Hematopoietic multipotent progenitor cell treated with erythropoietin and hydrocortisone succinate and interleukin-3 and kit ligand, for 4 days (in vitro differentiated cells): ENCODE measurements at places on chromosomes 1 and 21.
A peak's percentile ranks its signal among the peaks of the same experiment; 100 is the strongest.

- no peak for DNase-seq
Measured at GRCh38 chr1:199687321-199687720, 340.2 kb upstream of the NR5A2 start.

DNA sequence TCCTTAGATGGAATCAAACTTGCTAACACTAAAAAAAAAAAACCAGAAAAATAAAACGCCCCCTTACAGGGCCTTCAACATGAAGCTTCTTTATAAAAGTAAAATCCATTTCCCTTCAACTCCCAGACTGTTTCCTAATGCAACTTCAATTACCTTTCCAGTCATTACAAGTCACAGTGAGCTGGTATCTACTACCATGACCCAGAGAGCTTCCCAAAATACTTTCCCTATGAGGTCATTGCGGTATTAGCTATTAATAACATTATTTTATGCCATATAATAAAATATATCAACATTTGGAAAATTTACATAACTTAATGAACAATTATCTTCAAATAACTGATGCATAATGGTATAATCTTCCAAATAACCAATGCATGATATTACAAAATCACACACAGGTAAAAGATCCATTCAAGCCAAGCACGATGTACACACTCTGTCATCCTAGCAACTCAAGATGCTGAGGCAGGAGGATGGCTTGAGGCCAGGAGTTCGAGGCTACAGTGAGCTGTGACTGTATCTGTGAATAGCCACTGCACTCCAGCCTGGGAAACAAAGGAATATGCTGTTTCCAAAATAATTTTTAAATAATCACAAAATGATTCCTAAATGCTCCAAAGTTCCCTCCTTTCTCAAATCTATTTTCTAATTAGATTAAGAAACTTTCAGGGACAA lies 24.1 kb downstream of the EIF4G3 start:
- DNase-seq: no peak

GRCh38 chr1:23129846-23130245 lies 38.8 kb downstream of the LUZP1 start:
- DNase-seq: no peak

GRCh38 chr1:114302821-114303220 lies 149.2 kb upstream of the SYT6 start:
- no peak for DNase-seq

- no peak for DNase-seq
Measured at GRCh38 chr1:156409439-156409838, 40.4 kb downstream of the RHBG start.

DNA sequence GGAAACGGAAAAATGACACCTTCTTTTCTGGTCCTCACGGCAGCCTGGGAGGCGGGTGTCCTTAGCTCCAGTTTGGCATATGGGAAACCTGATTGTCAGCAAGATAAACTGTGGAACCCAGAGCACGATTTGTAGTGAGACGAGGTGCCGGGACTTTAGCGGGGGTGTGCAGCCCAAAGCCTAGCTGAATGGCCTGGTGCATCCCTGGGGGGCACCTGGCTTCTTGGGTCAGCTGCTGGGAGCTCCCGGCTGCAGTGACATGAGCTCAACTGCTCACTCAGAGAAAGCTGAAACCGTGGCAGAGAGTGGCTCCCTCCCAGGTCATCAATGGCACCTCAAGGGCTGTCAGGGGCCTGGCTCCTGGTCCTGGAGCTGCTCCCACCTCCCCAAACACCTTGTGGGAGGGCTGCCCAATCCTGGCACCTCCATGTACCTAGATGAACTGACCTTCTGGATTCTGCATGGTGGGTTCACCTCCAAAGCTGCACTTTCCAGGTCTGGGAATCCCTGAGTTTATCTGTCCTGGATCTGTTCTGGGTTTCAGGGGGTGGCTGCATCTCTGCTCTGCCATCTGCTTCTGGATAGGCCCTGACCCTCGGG lies 260.5 kb downstream of the MATN1 start:
- DNase-seq: no peak

DNA sequence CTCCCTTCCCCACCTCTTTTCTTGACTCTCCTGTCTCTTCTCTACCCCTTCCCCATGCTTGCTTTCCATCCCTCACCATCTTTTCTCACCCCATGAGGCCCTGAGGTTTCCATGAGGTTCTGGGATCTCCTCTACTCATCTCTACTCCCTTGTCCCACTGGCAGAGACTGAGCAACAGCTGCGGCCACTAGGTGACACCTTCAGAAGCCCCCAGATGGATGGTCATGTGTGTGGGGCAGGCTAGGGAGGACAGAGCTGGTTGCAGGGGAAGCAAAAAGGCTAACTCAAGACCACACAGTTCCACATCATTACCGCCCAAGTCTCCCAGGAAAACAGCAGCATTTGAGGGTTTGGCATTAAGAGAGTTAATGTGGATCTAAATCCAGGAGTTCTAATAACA lies 45.0 kb downstream of the LRRN2 start:
- no peak for DNase-seq

DNA sequence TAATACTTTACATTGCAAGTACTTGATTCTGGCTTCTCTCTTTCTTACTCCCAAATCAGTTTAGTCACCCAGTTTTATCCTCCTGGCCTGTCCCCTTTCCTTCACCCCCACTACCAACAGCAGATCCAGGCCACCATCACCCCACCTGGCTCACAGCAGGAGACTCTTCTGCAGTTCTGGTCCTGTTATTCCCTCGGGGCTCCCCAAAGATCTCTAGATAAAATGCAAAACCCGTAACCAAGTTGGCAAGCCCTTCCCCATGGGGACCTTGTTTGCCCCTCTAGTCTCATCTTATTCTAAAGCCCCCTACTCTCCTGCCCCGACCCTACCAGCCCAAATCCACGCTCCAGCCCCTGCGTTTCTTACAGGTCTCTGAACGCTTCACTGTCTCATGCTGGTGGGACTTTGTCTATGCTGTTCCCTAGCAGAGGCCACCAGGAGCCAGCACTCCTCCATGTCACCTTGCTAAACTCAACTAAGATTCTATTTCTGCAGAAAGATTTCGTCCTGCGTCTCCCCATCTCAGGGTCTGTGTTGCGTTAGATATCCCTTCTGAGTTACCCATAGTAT lies 4.0 kb downstream of the ABCG1 start:
- no peak for DNase-seq

DNA sequence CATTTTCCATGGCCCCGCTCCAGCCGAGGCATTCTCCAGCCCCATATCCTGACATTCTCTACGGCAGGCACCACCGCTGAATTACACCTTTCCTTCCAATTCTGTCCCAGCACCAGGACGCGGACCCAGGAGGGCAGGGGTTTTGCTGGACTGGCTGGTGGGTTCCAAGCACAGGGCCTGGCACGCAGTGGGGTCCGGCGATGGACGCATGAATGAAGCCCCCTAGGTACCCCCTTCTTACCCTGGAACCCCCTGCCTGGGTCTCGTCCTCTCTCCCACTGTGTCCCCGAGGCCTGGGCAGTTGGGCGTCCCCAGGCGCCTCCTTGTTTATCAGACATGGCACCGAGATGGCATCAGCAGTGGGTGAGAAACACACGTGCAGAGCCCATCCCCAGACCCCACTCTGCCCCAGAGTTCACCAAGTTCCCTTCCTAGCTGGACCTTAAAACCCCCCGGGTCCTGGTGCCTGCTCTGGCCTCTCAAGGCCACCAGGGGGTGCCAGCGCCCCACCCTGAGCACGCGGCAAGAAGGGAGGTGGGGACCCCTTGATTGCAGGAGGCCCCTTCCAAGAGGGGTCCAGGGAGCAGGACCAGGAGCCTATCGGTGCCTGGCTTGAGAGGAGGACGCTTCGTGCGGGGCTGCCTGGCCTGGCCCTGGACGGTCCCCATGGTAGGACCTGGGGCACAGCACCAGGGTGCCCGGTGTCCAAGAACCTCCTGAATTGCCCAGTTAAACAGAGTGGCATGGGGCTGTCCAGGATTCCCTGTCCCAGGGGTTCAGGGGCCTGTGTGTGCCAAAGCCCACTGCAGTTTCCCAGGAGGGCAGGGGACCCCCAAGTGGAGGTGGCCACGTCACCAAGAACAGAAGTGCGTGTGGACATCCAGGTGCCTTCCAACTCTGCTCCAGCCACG lies 46.1 kb downstream of the MEGF6 start:
- peak; percentile 61 for DNase-seq

DNA sequence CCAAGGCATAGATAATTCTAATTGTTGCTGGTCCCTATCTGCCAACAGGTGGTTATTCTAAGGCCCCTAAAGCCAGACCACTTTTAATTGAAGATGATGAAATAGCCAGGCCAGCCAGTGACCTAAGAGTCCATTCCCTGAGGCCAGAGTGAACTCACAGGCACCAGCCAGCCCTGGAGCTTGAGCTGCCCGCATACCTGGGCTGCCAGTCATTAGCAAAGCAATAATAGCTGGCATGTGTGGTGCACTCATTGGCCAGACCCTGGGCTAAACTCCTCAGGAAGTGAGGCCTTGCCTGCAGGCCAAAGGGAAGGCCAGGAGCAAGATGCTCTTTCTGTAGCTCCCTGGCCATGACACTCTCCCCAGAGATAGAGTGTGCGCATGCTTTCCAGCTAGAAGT lies 180.4 kb upstream of the KLHDC7A start:
- DNase-seq: no peak

DNA sequence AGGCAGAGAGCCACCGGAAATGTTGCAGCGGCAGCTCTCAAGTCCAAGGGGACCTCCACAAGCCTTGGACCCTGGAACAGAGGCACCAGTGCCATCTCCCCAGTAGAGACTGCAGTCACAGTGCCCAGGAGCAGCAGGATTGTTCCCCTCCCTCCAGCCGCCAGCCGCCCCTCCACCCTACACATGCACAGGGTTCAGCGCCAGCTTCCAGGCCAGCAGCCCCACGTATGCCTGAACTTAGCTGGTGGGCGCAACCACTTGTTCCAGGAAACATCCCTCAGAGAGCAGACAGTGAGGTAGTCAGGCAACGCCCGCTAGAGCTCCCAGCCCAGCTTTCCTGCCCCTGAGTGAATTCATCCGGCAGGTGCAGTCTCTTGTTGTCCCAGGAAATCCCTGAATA lies 1098.1 kb upstream of the NCAM2 start:
- no peak for DNase-seq

GRCh38 chr1:15114884-15115283 lies 38.7 kb upstream of the TMEM51 start:
- DNase-seq: no peak

- no peak for DNase-seq
Measured at GRCh38 chr1:170547255-170547654, 15.3 kb downstream of the GORAB start.

GRCh38 chr1:241336335-241336734 lies 20.7 kb downstream of the RGS7 start:
- no peak for DNase-seq

- DNase-seq: peak; percentile 42
Measured at GRCh38 chr21:18443701-18444100, 40.1 kb upstream of the TMPRSS15 start.

GRCh38 chr1:174217787-174218574 lies 58.7 kb downstream of the RABGAP1L start:
- peak; percentile 72 for DNase-seq

DNA sequence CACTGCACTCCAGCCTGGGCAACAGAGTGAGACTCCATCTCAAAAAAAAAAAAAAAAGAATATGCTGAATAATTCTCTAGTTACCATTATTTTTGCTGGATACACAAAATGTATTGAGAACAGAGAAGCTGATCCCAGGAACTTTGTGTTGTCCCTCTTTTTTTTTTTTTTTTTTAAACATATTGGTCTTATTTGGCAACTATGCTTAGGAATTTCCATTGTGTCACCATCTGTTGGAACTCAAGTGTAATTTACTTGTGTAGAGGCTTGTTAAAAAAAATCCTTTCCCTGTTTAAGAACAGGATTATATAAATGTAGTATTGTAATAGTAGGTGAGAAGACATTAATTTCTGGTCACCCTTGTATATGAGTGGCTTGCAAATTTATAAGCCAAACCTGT lies 28.6 kb downstream of the CAMSAP2 start:
- no peak for DNase-seq

DNA sequence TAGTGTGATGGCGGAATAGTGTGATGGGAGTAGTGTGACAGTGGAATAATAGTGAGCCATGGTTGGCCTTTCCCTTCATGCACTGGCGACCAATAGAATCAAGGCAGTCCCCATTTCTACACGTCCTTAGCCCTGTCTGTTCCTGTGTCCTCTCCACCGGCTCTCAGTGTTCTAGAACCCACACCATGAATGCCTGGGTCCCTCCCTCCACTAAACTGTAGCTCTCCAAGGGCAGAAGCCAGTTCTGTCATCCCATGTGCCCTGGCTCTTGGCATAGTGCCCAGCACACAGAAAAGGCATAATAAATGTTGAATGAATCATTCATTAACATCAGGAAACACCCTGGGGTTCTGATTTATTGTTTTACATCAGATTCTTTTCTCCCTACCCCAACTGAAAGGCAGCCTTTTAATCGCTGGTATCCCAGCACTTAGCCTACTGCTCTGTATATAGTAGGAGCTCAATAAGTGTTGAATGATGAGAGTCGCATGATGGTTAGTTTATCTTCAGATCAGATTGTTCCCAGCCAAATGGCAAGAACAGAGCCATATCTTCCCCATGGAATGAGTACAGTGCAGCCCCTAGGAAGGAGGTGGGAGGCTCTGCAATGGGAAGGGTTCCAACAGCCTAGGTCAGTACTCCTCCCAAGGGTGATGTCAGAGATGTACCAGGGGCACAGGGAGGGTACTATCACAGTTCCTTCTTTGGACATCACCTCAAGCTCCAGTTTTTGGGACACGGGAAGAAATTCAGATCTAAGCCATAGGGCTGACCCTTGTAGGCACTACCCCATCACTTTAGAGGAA lies 325.7 kb downstream of the HHAT start:
- DNase-seq: peak; percentile 13

DNA sequence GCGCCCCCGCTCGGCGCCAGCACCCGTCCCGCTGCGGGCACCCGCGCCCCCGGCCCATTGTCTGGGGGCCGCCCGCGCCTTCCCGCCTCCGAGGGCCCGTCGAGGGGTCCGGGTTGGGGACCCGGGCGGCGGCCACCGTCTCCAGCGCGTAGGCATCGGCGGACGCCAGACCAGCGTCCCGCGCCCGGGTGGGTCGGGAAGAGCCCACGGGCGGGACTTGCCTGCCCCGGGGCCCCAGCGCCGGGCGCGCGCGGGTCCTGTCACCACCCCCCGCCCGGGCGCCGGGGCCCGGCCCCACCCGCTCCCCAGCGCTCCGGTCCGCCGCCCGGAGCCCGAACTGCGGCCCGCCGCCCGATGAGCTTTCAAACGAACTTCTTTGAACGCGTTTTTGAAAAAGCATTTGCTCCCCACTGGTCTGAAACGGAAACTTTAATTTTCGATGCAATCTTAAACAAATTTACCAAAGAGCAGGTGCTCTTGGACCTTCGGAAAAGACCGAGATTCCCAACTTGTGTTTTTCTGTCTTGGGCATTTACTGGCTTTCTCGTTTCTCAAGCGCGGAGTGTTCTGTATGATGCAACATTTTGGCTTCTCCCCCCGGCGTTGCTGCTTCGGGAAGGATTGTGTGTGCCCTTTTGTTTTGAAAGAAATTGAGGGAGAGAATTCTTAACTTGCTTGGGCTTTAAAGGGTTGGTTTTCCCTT lies 615 bp downstream of the CLIC4 start:
- DNase-seq: peak; percentile 77

DNA sequence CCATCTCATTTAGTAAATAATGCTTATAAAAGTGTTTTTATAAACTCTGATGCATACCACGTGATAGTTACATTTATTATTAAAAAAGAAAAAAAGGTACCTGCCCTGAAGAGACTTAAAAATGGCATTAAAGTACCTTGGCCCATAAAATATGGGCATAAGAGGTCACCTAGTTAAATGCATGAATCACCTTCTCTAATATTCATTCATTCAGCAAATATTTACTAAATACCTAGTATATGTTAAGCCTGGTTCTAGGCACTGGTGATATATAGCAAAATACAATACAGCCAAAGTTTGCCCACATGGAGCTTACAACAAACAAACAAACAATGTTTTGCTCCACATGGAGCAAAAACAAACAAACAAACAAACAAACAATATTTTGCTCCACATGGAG lies 87.0 kb downstream of the SCMH1 start:
- no peak for DNase-seq

GRCh38 chr1:40691538-40692428 lies at the start of gene NFYC:
Gene NFYC, plus strand, starts transcription at chr1:40691704. Its CDS starts 47,140 bp downstream, at chr1:40738844.
- DNase-seq: peak; percentile 100
